ENCODE measurements at places on chromosomes 5 and 9. TPM values are rescaled to one million over a fixed set of nuclear protein-coding genes. Genes with fewer than 3 reads are reported as not detected.
A peak's percentile ranks its signal among the peaks of the same experiment; 100 is the strongest.

DNA sequence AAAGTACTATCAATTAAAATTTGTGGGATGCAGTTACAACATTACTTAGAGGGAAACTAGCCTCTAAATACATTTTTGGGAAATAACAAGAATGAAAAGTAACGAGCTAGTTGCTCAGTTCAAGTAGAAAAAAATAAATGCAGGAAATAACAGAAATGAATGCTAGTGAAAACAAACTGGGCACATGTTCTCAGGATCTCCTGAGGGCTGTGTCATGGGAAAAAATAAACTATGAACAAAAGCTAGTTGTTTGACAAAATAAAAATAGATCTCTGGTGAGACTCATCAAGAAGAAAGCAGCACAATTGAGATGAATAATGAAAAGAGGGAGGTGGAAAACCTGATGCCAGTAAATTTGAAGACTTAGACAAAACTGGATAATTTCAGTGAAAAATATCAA is 16.3 kb downstream of the IDNK start:
- DNase-seq = no peak

DNA sequence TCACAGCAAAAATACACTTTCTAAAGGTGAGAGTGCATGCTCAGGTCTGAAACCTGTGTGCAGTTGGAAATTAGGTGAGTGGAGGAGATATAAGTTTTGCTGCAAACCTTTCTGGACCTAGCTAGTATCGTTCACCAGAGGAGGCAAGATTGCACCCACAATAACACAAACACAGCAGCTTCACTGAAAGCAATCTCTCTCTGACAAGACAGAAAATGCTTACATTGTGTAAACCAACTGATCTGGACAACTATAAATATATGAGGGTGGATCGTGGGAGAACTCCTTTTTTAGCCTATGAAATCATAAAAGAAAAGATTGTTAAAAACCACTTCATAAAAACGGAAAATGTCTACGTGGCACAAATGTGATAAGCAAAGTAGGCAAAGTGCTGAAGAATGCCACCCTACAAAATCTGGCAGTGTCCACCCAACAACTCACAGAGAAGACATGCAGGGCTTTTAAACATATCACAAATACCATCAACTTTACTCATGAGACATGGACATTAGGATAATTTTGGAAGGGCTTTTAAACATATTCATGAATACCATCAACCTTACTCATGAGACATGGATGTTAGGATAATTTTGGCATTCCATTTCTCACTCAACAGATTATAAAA is 134.3 kb downstream of the CDH18 start:
- DNase-seq = peak; percentile 78

DNA sequence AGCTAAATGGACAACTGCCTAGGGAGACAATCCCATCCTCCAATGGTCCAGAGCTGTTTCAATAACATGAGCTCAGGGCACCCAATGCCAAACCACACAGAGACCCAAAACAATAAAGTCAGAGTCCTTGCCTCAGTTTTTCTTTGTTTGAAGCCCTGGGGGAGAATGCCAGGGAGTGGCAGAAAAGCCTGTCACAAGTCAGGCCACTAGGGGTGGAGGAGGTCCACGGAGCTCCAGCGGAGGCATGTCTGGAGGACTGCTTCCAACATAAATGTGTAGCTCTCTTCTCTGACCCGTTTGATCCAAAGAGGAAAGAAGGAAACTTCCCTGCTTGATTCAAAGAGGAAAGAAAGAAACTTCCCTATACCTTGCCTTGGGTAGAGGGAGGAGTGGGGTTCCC is 175.3 kb downstream of the HSPA4 start:
- no peak for DNase-seq

DNA sequence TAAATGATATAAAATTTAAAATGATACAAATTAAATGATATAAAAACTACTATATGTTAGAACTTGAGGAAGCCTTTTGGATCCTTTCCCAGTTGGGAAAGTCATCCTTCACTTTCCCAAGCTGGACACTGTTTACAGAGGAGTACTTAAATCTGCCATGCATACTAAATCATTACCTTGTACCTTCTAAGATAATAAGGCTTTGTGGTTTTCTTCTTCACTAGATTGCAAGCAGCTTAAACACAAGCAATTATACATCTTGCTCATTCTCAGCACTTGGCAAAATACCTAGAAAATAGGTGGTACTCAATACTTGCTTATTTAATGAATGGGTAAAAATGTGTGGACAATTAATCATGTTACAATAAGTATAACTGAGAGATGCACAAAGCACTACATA is 666.8 kb downstream of the PTPRD start:
- no peak for DNase-seq

DNA sequence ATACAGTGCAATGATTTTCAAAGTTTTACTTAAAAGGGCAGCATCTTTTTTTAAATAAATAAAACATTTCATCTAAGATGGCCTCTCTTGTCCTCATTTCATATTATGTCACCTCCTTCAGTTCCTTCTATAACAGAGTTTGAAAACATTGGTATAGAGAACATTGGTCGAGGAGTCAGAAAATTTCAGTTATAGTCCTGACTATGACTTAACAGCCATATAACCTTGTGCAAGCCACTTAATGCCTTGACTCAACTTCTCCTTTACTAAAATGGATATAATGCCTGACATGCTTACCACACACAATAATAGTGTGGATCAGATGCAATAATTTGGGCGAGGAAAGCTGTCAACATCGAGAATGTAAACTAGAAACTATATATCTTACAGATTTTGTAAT is 22.6 kb downstream of the SSBP2 start:
- DNase-seq = no peak

Gene C9orf153
- polyA plus RNA-seq = 0.16 TPM

All from muscle of back (tissue), 13 donors.